ENCODE measurements at places on chromosomes 2 and 18. TPM values are rescaled to one million over a fixed set of nuclear protein-coding genes. Genes with fewer than 3 reads are reported as not detected.

Gene FOXI3
- not detected for total RNA-seq

Gene POTEE
- total RNA-seq: 1.9 TPM

DNA sequence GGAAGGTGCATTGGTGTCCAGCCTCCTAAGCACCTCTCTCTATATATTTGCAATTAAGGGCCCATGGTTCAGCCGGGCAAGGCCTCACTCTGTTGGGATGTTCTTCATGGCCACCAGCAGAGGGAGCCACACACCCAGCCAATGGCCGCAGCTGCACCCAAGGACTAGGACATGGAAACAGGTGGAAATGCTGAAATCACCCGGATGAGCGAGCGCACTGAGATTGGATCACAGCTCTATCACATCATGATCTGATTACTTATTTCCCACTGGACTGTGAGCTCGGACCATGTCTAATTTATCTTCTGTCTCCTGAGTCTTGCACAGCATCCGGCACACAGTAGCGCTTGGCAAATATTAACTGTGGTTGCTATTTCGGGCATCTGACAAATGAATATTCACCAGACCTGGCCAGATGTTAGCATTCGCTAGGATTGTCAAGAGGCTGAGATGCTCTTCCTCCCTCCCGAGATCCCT, 31.2 kb downstream of the KIF3C start:
- H3K36me3 ChIP-seq: no peaks in the 10 kb centered on the region
- peak; percentile 88 for DNase-seq
- H3K4me3 ChIP-seq: no peak overlapping the region
- no peak overlapping the region for H3K27ac ChIP-seq

GRCh38 chr2:201262718-201263117, 2.4 kb downstream of the CASP8 start:
- no peaks in the 10 kb centered on the region for H3K36me3 ChIP-seq
- H3K27me3 ChIP-seq: no peaks in the 10 kb centered on the region
- no peak overlapping the region for H3K27ac ChIP-seq
- peaks cover 30% of the 10 kb centered on the region for H3K4me1 ChIP-seq
- no peak for DNase-seq

GRCh38 chr2:98761267-98761781, 30.4 kb upstream of the MGAT4A start:
- DNase-seq: no peak
- no peaks in the 10 kb centered on the region for H3K4me1 ChIP-seq
- H3K4me3 ChIP-seq: no peak overlapping the region
- H3K36me3 ChIP-seq: no peaks in the 10 kb centered on the region
- H3K27me3 ChIP-seq: no peaks in the 10 kb centered on the region
- no peak overlapping the region for H3K27ac ChIP-seq

- peaks cover 7% of the 10 kb centered on the region for H3K4me1 ChIP-seq
- no peak overlapping the region for H3K27ac ChIP-seq
- H3K4me3 ChIP-seq: no peak overlapping the region
- no peaks in the 10 kb centered on the region for H3K27me3 ChIP-seq
Measured at GRCh38 chr18:24000613-24001490, 13.7 kb upstream of the TTC39C start.

GRCh38 chr2:25700221-25700660, 26.9 kb upstream of the DTNB start:
- no peak overlapping the region for H3K4me3 ChIP-seq
- no peak overlapping the region for H3K27ac ChIP-seq
- H3K27me3 ChIP-seq: peaks cover 13% of the 10 kb centered on the region
- H3K36me3 ChIP-seq: no peaks in the 10 kb centered on the region

DNA sequence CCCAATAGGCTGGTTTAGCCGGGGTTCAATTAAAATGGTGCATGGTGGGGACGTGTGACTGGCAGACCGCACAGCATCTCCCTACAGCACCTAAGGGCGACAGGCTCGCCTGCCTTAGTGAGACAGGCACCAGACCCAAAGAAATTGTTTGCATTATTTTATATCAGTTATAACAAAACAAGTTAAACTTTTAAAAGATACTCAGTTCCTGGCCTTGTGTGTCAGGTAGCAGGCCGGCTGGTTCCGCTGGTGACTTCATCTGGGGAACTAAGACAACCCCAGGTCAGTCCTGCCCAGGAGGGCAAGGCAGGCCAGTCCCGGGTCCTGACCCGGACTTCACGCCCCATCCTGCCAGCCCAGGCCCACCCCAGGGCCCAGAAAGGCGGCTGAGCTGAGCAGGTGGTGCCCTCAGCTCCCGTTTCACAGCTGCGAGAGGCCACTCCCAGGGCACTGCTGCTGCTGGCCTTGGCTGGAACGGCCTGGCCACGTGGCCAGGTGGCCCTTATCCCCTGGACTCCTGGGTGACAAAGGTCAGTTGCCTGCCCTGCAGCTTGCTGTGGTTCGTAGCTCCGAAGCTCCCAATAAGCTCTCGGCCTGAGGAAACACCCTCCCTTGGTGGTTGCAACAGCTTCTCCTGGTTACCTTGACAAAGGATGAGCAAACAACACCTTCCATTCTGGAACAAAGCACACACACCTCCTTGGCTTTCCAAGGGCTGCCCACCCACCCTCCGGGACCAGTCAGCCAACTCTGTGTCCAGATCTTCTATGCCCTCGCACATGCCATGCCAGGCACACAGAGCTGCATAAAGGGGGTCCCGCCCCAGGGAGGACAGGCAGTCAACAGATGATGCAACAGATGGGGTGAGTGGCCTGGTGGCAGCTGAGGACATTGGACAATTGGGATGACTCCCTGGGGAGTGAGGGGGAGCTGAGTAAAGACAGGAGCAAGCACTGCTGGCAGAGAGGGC, 11.3 kb upstream of the AGXT start:
- no peak for DNase-seq
- no peaks in the 10 kb centered on the region for H3K36me3 ChIP-seq
- no peaks in the 10 kb centered on the region for H3K27me3 ChIP-seq
- no peaks in the 10 kb centered on the region for H3K4me1 ChIP-seq
- H3K4me3 ChIP-seq: no peak overlapping the region
- no peak overlapping the region for H3K27ac ChIP-seq

DNA sequence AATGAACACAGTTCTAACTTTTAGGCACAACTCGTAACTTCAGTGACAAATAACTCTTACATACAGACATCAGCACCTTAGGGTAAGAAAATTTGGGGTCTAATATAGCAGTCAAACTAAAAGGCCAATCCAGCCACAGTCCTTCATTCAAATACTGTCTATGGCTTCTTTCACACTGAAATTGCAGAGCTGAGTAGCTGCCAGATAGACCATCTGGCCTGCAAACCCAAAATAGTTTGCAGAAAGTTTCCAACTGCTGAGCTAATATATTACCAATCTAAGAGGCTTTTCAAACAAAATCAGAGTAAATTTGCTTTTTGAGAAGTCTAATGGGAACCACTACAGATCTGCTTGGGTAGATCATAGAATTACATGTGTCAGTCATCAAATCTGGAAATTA, 183.4 kb downstream of the GALR1 start:
- no peaks in the 10 kb centered on the region for H3K4me1 ChIP-seq
- no peak overlapping the region for H3K4me3 ChIP-seq
- peaks cover 5% of the 10 kb centered on the region for H3K27me3 ChIP-seq

- DNase-seq: no peak
- H3K4me3 ChIP-seq: no peak overlapping the region
- no peaks in the 10 kb centered on the region for H3K27me3 ChIP-seq
Measured at GRCh38 chr18:69401226-69401971, 711 bp downstream of the DOK6 start.

DNA sequence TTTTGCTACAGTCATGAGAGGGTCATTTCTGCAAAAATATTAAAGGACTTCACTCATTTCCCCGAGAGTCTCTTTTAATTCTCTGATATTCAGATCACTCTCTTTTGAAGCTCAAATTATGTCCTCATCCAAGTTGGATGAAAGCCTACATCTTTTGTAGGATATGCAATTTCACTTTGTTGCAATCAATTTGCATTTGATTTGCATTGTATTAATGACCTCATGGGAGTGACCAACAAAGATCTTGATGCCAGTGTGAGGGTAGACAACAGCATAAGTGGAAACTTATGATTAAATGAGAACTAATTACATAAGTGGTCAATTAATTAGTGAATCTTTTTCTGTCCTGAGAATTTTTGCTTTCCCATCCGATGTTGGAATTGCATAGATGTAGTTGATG, 60.3 kb upstream of the UPP2 start:
- H3K27me3 ChIP-seq: no peaks in the 10 kb centered on the region
- no peak for DNase-seq
- H3K36me3 ChIP-seq: no peaks in the 10 kb centered on the region
- H3K27ac ChIP-seq: no peak overlapping the region
- H3K4me3 ChIP-seq: no peak overlapping the region

DNA sequence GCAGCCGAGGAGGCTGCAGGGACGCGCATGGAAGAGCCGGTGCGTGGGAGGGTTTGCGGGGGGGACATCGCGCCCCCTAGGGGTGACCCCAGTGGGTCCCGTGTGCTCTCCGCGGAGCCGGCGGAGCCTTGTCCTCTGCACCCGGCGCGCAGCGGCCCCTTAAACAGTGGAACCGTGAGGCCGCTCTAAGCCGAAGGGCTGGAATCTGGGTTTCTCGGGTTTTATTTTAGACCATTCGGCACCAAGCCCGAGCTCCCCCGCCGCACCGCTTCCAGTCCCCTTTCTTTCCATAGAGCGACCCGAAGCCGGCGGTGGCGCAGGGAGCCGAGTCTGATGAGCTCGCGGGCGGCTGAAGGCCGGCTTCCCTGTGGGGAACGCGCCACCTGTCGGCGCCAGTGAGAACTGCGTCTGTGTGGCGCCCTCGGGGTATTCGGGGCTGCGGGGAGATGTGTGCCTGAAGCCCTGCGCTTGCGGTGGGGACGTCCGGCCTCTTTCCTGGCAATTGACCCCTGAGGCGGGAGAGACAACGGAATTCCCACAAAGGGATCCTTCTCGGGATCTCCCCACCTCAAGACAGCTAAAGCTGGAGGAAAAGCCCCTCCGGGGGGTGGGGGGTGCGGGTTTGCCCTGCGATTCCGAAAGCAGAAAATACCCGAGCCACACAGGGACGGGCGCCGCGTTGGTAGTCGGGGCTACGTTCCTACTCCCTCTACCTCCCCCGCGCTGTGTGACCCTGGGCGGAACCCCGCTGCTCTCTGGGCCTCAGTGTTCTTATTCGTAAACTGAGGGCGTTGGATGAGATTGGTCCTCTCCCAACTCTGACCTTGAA, 8.2 kb upstream of the EN1 start:
- H3K4me3 ChIP-seq: peak overlapping the region; percentile 47
- peak; percentile 53 for DNase-seq
- H3K27me3 ChIP-seq: no peaks in the 10 kb centered on the region
- no peaks in the 10 kb centered on the region for H3K36me3 ChIP-seq

GRCh38 chr18:35582899-35583558, 1.5 kb downstream of the GALNT1 start:
- H3K27me3 ChIP-seq: no peaks in the 10 kb centered on the region
- no peak overlapping the region for H3K27ac ChIP-seq
- no peak for DNase-seq
- peaks cover 10% of the 10 kb centered on the region for H3K4me1 ChIP-seq
- peak overlapping the region; percentile 56 for H3K4me3 ChIP-seq

- no peak overlapping the region for H3K4me3 ChIP-seq
- DNase-seq: no peak
- H3K27me3 ChIP-seq: no peaks in the 10 kb centered on the region
- H3K27ac ChIP-seq: no peak overlapping the region
- no peaks in the 10 kb centered on the region for H3K36me3 ChIP-seq
Measured at GRCh38 chr18:73535189-73535588, 612.4 kb downstream of the FBXO15 start.

- no peak overlapping the region for H3K27ac ChIP-seq
- no peaks in the 10 kb centered on the region for H3K4me1 ChIP-seq
- DNase-seq: no peak
- H3K4me3 ChIP-seq: no peak overlapping the region
Measured at GRCh38 chr18:42274488-42275137, 319.6 kb downstream of the PIK3C3 start.

DNA sequence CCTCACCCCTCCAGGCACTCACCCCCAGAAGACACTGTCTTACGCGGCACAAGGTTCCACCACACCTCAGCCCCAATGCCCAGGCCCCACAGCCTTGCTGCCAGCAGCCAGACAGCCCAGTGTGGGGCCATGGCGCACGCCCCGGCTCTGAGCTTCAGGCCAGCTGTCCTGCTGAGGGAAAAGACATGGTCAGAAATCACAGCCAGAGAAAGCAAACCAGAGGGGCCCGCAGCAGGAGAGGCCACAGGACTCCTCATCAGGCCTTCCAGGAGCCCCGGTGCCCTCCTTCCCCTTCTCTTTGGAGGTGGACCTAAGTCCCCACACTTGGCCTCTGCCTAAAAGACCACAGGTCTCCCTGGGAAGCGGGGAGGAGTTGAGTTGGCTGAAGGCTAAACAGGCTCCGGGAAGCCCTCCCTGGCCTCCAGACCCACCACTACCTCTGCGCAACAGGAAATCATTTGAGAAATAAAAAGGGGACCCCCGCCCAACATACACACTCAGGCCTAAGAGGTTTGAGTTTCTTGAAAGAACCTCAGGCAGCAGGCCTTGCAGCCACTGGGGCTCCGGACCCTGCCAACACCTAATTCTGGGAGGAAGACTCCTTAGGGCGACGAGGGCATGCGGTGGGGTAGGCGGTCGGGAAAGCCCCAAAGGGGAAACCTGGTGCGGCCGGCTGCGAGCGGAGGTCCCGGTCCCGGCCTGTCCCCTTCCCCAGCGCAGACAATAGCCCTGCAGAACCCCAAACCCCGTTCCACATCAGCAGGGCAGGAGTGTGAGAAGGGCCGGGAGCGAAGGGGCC, 1.9 kb downstream of the SEMA4C start:
- H3K27me3 ChIP-seq: no peaks in the 10 kb centered on the region
- H3K27ac ChIP-seq: peak overlapping the region; percentile 93
- peak overlapping the region; percentile 82 for H3K4me3 ChIP-seq
- peaks cover 15% of the 10 kb centered on the region for H3K36me3 ChIP-seq
- no peak for DNase-seq
- H3K4me1 ChIP-seq: peaks cover 15% of the 10 kb centered on the region

DNA sequence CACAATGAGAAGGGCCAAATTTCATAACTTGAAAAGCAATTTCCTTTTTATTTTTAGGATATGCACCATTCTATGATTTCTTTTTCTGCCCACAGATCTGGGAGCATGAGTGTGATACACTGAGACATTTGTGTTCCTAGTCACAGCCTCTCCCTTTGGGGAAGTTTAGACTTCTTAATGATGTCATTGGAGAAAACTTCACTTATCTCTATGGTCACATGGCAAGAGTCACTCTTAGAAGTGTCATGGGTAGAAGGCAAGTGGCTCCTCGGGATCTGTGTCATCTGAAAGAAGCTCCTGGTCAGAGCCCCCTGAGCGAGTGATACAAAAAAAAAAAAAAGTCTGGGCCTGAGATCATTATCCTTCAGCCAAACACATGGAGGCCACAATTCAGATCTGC, 62.5 kb upstream of the LGALSL start:
- H3K4me1 ChIP-seq: no peaks in the 10 kb centered on the region
- H3K4me3 ChIP-seq: no peak overlapping the region
- H3K36me3 ChIP-seq: no peaks in the 10 kb centered on the region
- H3K27ac ChIP-seq: no peak overlapping the region

- no peak overlapping the region for H3K4me3 ChIP-seq
- no peaks in the 10 kb centered on the region for H3K4me1 ChIP-seq
- no peak overlapping the region for H3K27ac ChIP-seq
- DNase-seq: no peak
- peaks cover 27% of the 10 kb centered on the region for H3K36me3 ChIP-seq
Measured at GRCh38 chr2:199922856-199923255, 11.8 kb downstream of the C2orf69 start.

GRCh38 chr2:46297546-46298271, 502 bp downstream of the EPAS1 start:
- DNase-seq: no peak
- H3K36me3 ChIP-seq: no peaks in the 10 kb centered on the region
- H3K4me3 ChIP-seq: peak overlapping the region; percentile 91
- H3K4me1 ChIP-seq: peaks cover 39% of the 10 kb centered on the region

GRCh38 chr2:64975232-64975821, 13.9 kb upstream of the SLC1A4 start:
- peak; percentile 40 for DNase-seq
- peaks cover 25% of the 10 kb centered on the region for H3K4me1 ChIP-seq

Measured in HCT116 (cell line).